Subcutaneous adipose tissue (tissue), 4 donors: ENCODE measurements at places on chromosomes 13 and 19. TPM values are rescaled to one million over a fixed set of nuclear protein-coding genes. Genes with fewer than 3 reads are reported as not detected.

PSPN gene
- total RNA-seq = 0.88 TPM

APOC1 gene
- total RNA-seq = 112 TPM

NCAN gene
- total RNA-seq = not detected

NOTCH3 gene
- 17.7 TPM for total RNA-seq

MIDN gene
- total RNA-seq = 8.0 TPM

EHD2 gene
- 340 TPM for total RNA-seq

PDX1 gene
- total RNA-seq = not detected

RFX1 gene
- 2.2 TPM for total RNA-seq

NLRP7 gene
- total RNA-seq = not detected

LGI4 gene
- 34.1 TPM for total RNA-seq

SYNGR4 gene
- not detected for total RNA-seq

PLA2G4C gene
- total RNA-seq = 3.5 TPM

DHPS gene
- 81.0 TPM for total RNA-seq

TNFRSF19 gene
- total RNA-seq = 1.2 TPM

FXYD3 gene
- total RNA-seq = 2.0 TPM

SBSN gene
- total RNA-seq = not detected

C1QTNF9B gene
- total RNA-seq = not detected

ZNF100 gene
- 9.6 TPM for total RNA-seq

MTUS2 gene
- total RNA-seq = not detected

SLC8A2 gene
- total RNA-seq = 0.22 TPM

CLEC17A gene
- total RNA-seq = not detected

ETV2 gene
- total RNA-seq = 1.2 TPM

KLK11 gene
- total RNA-seq = not detected
